ENCODE measurements at places on chromosomes 3 and 15.

GRCh38 chr15:64883100-64883581, 28.6 kb upstream of the ANKDD1A start:
- no peak for DNase-seq

DNA sequence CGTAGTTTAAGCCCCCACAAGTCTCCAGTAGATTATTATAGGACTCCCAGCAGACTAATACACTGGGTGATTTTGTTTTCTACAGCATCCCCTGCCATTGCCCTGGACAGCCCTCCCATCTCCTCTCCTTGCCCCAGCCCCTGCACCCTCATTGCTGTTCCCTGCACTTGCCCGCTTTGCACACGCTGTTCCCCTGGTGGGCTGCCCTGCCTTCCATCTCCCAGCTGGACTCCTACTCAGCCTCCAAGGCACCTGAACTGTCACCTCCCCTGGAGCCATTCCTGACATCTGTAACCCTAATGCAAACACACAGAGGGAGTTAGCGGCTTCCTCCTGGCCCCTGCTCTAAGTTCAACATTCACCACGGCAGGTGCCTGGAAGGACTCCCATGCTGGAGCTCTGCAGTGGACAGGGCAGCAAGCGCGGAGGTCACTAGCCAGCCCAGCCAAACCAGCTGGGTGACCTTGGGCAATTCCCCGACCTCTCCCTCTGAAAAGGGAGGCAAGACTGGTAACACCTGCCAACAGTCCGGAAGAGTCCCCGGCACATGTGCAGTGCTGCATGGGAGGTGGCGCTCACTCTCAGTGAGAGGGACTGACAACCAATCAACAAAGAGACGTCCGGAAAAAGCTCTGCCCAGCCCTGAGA, 38.8 kb upstream of the IQSEC1 start:
- no peak for DNase-seq

DNA sequence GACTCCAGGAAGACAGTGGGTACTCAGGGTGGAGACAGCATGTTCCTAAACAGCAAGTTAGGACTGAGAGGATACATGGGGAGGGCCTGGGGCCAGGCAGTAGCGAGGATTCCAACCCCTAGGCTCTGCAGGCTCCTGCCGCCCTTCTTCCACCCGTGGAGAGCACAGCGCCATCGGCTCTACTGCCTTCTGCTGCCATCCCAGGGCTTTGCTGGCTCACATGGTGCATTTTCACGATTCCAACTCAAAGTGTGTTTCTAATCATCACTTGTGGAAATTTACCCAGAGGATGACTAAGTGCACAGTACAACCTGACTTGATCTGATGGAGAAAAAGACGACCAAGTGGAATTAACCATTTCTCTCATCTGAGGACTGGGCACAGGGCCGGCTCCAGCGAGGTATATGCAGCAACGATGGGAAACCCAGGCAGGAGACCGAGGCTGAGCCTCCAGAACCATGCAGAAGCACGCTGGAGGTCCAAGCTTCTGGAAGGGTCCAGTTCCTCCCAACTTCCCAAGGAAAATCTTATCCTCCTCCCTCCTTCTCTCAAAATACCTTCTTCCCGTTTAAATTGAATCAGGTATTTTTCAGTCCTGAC, 104.6 kb downstream of the LRIG1 start:
- DNase-seq: no peak

DNA sequence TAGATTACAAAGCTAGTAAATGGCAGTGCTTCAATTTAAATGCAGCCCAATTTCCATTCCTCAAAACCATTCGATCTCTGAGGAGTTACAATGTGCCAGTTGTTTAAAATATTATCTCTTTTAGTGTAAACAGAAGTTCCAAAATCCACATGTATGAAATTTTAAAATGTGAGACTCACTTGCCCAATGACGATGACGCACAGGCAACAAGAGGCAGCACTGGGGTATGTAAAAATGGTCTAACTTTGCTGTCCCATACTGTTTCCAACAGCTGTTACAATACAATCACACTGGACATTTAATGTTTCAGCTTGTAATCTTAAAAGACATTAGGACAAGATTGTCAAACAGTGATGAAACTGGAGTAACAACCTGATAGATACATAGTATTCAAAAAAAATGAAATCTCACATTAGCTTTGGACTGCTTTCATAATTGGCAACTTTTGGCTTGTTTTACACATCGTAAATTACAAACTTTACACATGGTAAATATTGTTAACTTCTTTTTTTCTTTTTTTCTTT, 12.2 kb downstream of the SLTM start:
- no peak for DNase-seq

GRCh38 chr3:14386254-14386653, 16.2 kb upstream of the SLC6A6 start:
- no peak for DNase-seq

- no peak for DNase-seq
These were observed 10.5 kb downstream of the DLEC1 start for GRCh38 chr3:38049358-38050126.

DNA sequence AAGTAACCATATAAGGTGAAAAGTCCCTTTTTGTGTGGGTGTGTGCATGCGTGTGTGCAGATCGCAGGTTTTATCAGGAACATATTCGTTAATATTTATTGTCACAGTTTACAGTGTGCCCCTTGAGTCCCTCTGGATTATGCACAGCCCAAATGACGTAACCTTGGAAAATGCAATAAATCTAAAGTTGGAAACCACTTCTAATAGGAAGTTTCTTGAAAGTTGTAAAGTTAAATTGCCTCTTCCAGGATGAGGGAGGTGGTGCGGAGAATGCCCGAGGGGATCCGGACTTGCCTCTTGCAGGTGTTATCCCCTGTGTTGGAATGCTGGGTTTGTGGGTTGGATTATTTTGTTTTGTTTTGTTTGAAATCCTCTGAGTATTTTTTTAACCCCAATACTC, 143.3 kb downstream of the CMSS1 start:
- DNase-seq: no peak

DNA sequence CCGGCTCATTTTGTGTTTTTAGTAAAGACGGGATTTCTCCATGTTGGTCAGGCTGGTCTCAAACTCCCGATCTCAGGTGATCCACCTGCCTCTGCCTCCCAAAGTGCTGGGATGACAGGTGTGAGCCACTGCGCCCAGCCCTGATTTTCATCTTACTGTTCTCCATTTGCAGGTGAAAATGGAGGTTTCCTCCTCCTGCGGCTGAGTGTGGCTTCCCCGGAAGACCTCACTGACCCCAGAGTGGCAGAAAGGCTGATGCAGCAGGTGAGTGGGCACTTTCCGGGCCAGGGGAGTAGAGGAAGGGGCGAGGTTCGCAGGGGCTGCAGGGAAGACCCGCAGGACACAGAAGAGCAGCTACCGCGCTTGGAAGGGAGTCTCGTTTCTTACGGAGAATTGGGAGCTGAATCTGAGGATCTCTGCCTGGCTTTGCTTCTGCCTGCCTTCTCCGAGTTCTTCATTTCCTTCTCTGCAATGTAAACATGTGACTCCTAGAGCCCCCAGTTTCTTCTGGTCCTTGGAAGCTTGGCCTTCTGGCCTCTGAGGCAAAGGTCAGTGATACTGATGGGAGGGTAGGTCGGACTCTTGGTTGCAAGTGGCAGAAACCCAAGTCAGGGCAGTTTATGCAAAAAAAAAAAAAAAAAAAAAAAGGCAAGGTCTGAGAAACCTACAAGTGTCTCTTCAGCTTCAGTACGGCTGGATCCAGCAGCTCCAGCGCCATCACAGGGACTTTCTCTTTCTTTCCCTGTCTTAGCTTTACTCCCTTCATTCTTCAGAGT, 8.9 kb downstream of the MUC20 start:
- DNase-seq: no peak

GRCh38 chr15:69976366-69976994, 121.2 kb downstream of the TLE3 start:
- DNase-seq: no peak

- DNase-seq: no peak
These were observed 45.2 kb downstream of the CGNL1 start for GRCh38 chr15:57421551-57421950.

DNA sequence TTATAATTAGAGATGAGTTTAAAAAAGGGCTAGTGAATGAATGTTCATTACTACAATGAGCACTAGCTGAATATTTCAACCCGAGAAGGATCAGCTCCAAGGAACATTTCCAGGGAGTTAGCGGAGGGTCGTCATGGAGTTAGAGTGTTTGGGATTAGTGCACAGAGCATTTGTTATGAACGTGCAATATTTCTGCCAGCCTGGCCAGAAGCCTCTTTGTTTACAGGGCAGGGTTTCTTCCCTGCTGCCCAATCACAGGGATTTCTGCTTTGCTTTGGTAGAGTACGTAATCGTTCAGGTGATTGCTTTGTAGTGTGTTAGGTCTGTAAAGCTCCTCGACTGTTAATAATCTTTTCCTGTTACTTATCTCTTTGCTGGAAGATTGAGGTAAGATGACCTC, 5.9 kb downstream of the CGNL1 start:
- no peak for DNase-seq

DNA sequence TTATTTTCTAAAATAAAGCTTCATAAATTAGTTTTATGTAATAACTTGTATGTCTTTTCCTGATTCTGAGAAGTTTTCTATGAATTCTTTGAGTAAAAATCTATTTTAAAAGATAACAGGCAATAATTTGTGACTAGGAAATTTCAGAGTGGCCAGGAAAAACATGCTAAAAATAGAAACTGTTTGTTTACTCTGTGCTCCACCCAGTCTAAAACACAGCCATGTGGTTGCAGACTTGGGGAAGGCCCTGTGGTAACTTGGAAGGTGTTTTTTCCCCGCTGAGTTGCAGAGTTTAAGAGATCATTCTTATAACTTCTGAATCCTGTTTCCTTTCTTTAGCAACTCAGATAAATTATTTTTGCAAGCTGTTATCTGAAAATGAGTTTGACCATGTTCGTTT, 21.9 kb downstream of the PLCL2 start:
- no peak for DNase-seq

- DNase-seq: no peak
These were observed 2.9 kb upstream of the USP50 start for GRCh38 chr15:50549326-50549725.

DNA sequence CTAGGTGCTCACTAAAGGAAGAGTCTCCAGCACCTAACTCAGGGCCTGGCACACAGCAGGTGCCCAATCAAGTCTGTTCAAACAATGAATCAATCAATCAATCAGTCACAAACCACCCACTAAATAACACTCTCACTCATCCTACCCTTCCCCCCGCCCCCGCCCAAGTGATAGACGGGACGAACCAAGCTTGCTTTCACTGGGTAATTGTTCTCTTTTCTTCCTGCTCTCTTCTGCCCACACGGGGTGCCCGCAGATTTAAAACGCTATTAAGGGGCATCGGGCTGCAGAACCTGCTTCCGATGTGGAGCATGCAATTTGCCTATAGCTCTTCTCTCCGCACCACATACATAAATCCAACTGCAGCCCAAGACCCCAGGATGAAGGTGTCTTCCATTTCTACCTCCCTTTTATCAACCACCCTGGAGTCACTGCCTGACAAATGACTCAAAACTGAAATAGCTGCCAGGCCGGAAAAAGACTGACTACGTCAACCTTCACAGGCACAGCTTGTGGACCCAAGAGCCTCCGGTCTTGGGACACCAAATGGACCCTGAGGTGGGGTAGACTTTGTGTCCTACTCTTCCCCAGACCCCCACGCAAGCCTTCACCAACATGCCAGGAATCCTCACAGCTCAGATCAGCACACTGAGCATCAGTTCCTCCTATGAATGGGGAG, 1.7 kb downstream of the KLHL25 start:
- no peak for DNase-seq

DNA sequence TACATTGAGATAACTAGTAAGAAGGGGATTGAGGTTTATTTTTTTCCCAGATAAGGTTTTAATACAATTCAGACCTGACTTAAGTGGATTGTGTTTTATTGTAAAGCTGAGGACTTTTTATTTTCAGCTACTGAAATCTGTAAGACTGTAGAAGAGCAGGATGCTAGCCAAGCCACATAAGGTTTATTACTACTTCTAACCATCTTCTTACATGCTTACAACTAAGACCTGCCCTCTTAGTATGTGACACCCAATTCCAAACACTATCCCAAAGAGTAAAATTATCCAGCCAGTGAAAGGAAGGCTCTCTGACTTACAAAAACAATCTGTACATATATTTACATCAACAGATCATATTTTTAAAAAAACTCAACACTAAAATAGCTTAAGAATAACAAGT, 564.5 kb upstream of the NAALADL2 start:
- DNase-seq: no peak

GRCh38 chr3:193418576-193419373, 40.2 kb upstream of the ATP13A5 start:
- no peak for DNase-seq

DNA sequence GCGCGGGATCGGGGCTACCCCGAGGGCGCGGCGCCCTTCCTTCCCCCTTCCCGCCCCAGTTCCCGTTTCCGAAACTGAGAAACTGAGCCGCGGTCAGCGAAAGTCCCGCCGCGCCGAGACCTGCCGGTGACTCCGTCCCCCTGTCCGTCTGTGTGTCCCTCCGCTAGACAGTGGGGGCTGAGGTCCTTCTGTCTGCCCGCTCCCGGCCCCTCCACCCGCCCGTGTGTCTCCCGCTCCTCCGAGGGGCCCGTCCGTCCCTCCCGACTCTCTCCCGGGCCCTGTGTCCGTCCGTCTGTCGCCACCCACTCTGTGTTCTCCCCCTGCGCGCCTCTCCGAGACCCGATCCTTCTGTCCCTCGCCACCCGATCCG, 426 bp downstream of the PRKCD start:
- no peak for DNase-seq

GRCh38 chr15:96327155-96327741, 3.3 kb upstream of the NR2F2 start:
- DNase-seq: no peak

DNA sequence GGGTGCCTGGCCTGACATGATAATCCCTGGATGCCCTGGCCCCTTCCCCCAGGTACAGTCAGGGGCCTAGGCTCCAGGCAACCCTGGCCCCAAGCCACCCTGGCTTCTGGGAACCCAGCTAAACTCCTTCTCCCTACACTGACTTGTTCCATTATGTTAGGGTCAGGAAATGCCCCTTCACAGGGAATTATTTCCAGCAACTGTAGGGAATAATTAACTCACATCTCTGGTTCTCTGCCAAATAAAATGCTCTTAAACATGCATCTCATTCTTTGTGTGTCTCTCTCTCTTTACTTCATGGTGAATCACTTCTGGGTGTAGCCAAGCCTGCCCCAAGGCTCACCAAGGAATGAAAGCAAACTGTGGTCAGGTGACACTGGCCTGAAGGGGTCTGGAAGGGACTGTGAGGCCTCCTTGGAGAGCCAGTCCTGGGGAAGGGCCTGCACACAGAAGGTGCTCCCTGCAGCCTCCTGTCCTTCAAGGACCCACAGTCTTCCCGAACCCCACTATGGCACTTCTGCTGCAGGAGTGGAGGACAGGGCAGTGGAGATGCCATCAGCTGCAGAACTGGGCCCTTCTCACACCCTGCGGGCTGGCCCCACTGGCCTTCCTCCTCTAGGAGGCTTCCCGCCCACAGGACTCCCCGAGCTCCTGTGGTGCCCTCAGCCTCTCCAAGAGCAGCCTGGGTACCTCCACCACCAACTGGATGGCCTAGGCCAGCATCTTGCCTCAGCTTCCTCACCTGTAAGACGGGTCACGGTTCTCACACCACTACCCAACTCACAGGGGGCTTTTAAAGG, 17.6 kb downstream of the TKT start:
- DNase-seq: no peak
